ENCODE measurements at places on chromosomes 16 and 17.

GRCh38 chr17:44200478-44201155 is 933 bp upstream of the ATXN7L3 start:
- no peak for DNase-seq

DNA sequence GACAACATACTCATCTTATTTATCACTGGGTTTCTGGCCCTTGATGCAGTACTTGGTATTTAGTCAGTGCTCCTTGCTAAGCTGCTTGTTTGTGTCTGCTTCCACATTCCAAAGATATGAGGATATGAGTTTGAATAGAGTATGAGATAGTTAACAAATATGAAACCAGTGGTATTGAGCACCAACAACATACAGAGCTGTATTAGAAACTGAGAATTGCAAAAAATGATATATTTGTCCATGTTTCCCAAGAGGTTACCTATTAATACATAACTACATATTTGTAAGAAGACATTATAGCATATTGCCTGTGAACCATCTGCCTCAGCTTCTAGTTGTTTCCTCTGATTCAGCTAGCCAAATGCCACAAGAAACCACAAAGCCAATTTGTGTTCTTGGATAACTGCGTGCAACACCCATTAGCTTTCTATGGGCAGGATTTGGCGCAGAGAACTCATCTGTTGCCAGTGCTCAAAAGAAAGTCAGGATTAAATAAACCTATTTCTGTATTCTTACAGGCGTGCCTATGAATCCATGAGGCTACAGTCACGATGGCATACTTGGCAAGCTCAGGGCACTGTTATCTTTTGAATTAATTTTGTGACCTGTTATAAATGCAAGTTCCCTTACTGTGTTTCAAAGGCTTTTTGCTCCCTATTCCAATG is 194.4 kb downstream of the MAP2K6 start:
- DNase-seq: peak; percentile 56

- no peak for DNase-seq
These were observed 14.2 kb upstream of the ADCY7 start for GRCh38 chr16:50252082-50252611.

- DNase-seq: no peak
These were observed 937.6 kb upstream of the EEF2KMT start for GRCh38 chr16:6035161-6035560.

DNA sequence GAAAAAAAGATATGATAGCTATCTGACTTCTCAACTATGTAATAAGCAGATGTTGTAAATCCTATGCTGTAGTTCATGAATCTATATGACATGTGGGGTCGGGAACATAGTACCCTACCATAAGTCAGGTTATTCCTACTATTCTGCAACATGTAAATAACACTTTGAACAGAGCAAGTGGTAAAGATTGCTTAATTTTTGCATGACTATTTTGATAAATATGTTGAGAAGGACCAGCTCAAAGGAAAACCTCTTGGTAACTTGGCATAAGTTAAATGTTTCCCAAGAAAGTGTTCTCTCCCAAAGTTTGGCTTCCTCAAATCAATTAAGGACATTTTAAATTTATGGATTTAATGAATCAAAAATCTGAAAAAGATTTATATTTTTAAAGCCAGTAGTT is 62.1 kb downstream of the ABHD15 start:
- DNase-seq: no peak

DNA sequence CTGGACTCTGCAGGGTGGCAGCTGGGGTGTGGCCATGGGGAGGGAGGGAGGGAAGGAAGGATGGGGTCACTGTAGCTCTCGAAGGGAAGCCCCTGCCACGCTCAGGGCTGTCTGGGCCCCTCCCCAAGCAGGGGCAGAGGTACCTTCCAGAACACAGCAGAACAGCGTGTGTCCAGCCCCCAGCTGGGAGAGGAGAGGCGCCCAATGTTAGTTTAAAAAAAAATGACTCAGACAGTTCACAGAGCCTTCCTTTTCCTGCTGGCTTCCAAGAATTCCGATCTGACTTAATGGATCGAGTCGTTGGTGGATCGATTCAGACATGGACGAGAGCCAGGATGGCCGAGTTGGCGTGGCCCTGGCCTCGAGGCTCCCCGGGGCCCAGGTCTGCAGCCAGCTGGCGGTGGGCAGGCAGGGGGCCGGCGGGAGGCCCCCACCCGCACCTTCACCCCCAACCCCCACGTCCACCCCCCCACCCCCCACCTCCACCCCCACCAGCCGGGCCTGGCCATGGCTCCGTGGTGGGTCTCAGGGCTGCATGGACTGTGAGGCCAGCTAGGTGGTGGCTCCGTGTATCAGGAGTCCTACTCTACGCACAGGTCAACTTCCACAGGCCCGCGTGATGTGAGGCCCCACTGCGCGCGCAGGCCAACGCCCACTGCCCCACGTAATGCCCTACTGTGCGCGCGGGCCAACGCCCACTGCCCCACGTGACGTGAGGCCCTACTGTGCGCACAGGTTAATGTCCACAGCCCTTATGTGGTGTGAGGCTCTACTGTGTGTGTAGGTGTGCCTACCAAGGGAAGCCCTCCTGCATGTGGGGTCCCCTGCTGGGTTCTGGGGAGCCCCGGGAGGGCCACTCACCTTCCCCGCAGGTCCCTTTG is 21.8 kb downstream of the CACNA1H start:
- DNase-seq: no peak

- DNase-seq: no peak
These were observed 18.2 kb upstream of the ABR start for GRCh38 chr17:1197781-1198490.

GRCh38 chr17:42774066-42774745 is 957 bp downstream of the VPS25 start:
- DNase-seq: no peak

DNA sequence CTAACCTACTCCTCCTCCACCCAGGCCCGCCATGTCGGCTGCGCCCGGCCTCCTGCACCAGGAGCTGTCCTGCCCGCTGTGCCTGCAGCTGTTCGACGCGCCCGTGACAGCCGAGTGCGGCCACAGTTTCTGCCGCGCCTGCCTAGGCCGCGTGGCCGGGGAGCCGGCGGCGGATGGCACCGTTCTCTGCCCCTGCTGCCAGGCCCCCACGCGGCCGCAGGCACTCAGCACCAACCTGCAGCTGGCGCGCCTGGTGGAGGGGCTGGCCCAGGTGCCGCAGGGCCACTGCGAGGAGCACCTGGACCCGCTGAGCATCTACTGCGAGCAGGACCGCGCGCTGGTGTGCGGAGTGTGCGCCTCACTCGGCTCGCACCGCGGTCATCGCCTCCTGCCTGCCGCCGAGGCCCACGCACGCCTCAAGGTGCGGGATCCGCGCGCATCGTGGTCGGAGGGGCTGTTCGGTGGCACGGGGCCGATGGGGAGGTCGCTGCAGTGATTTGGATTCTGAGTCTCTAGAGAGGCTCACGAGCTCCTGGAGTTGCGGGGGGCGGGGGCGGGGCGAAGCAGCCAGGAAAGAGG is 878 bp downstream of the TRIM72 start:
- DNase-seq: no peak

- no peak for DNase-seq
These were observed 320.8 kb downstream of the HAPSTR1 start for GRCh38 chr16:9412031-9412914.

DNA sequence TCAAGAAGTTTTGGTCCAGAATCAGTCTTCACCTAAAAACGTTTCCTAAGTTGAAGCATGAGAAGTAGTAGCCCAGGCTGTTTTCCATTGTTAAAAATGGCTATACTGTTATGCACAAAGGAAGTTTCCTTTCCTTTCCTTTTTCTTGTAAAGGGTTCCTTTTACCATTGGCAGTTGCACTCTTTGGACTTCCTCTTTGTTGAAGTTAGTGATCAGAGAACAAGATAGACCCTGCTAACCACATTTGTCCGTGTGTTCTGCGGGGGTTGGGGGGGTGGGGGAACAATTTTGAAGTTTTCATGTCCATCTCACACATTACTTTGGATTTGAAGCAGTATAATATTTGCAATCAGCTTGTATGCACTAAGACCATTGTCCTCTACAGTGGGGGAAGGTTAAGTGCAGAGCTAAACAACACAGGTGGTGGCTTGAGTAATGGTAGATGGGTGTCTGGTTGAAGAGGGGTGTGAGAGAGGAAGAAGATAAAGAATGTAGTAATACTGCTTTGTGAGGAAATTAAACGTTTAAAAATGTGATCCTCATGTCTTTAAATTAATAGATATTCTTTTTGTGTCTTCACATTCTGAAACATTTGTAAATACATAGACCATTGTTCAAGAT is 1.4 kb downstream of the LPCAT2 start:
- no peak for DNase-seq

- DNase-seq: no peak
These were observed 68.6 kb downstream of the EMP2 start for GRCh38 chr16:10511829-10512228.

- DNase-seq: no peak
These were observed 57.9 kb downstream of the RTN4RL1 start for GRCh38 chr17:1967213-1967612.

GRCh38 chr17:49548506-49549310 is 27.0 kb upstream of the NXPH3 start:
- DNase-seq: no peak

GRCh38 chr17:563616-564015 is 151.0 kb downstream of the VPS53 start:
- DNase-seq: no peak

GRCh38 chr17:2250140-2251095 is 53.2 kb downstream of the SMG6 start:
- DNase-seq: no peak

DNA sequence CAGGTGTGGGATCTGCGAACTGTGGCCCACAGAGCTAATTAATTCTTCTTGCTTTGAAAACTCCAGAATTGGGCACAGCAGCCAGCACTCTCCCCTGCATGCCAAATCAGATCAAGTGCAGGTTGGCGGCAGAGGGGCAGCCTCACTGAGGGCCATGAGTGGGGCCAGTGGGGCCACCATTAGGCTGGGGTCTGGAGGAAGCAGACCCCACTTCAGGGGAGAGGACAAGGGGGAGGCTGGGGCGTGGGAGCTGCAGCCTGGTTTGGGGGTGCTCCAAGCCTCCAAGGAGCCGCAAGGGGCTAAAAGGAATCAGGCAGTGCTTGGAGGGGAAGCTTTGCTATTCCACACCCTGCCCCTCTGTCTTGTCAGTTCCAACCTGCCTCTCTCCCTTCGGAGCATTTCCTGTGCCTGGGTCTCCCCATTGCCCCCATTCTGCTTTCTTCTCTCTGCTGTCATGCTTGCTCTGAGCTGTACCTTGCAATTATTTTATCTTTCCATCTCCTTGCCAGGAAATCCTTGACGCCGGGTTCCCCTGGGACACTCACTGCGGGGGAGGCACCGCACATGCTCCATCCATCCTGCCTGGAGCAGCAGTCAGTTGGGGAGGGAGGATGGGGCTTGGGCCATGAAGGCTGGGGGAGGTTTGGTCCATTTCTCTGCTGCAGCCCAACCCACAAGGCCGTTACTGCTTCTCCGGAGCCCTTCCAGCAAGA is 3.3 kb upstream of the ABCC3 start:
- no peak for DNase-seq

- no peak for DNase-seq
These were observed 2.6 kb downstream of the NOG start for GRCh38 chr17:56595831-56596690.

Data from kidney epithelial cell (primary cell).